ENCODE measurements at places on chromosomes 4 and X.

- no peak for DNase-seq
Measured at GRCh38 chrX:12137951-12138360, 317 bp upstream of the FRMPD4 start.

DNA sequence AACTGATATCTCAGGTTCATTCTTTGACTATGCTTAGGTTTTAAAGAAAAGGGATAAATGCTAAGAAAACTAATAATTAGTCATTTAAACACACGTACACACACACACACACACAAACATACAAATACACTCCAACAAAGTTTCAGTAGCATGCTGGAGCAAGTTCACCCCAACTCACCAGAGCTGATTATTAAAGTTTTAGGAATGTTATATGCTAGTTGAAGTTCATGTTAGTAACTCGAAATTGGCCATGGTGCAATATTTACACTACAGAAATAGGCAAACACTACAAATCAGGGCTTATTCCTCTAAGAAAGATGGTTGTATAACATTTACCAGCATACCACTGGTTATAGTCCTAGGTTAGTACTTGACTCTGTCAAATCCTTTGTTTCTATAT lies 384.0 kb upstream of the DIPK2B start:
- DNase-seq = no peak

DNA sequence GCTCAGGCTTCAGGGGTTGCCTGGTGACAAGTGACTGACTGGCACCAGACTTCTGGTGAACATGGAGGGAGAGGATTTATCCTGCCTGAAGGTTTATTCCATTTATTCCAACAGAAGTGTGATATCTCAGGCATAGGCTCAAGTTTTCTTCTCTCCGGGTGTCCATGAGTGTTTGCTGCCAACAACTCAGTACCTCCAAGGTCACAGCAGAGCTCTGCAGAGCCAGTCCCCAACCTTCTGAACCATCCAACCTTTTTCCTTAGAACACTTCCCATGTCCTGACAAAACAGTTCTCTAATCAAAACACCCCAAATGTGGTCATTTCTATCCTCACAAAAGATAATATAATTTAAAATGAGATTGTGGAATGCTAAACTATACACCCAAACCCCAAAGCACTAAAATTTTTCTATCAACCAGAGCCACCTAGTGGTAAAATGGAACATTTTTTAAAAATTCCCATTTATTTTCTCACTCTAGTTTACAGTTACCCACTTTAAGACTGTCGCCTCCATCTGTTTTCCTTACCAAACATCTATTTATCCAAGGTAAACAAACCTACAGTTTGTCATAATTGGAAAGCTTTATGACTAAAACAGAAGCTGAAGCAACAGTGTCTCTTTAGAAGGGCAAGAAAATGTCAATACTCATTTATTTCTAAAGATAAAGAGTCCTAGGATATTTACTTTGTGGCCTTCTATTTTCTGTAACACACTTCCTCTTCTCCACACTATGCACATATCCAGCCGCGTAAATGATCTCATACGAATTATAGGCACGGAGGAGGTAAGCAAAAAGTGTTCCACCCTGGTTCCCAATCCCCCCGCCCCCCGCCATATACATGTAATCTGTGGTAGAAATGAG lies 39.5 kb downstream of the TMEM154 start:
- DNase-seq = peak; percentile 48

- peak; percentile 74 for DNase-seq
Measured at GRCh38 chr4:16226816-16227461, 668 bp upstream of the TAPT1 start.

- no peak for DNase-seq
Measured at GRCh38 chr4:164730705-164731393, 23.1 kb upstream of the SMIM31 start.

DNA sequence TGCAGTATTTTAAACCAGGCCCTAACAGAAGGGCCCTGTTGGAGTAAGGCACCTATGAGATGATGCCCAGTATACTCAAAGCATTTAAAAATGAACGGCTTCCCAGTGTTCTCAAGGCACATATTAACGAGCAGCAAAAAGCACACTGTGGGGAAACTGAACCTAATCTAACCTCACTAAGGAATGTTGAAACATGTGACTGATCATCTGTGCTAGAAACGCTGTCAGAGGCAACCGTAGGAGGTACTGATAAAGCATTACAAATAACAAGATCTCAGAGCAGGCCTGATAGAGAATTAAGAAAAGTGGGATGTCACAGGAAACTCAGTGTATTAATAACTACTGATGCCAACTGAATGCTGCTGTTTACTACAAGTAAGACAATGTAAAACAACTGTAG lies 24.0 kb downstream of the ASB9 start:
- DNase-seq = no peak

DNA sequence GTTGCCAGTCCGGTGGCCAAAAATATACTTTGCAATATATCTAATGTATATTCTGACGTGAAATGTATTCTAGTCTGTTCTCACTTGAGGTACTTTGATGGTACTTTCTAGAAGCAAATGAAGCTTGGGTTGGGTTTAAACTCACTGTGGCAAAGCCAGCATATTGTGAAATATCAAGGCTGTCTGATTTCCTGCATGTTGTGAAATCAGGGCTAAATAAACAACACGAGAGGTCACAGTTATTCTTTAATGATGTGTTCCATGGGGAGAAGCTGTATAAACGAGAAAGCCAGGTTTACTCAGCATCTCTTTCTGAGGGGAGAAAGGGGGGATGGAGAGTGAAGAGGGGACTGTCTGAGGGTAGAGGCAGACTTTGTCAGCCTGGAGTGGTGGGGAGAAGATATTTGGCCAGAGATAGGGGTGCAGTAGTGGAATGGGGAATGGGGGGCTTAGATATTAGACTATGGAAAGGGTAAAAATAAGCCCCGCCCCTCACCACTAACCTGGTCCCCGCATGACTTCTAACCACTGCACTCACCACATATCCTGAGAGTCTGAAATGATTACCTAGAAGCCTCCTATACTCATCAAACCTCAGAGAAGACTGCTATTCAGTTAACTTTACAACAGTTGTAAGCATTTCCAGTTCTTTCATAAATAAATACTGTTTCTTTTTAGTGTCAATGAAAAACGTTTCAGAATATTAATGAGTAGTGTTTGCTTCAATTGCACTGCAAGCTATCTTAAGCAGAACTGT lies 5.9 kb upstream of the SCARB2 start:
- DNase-seq = peak; percentile 57

DNA sequence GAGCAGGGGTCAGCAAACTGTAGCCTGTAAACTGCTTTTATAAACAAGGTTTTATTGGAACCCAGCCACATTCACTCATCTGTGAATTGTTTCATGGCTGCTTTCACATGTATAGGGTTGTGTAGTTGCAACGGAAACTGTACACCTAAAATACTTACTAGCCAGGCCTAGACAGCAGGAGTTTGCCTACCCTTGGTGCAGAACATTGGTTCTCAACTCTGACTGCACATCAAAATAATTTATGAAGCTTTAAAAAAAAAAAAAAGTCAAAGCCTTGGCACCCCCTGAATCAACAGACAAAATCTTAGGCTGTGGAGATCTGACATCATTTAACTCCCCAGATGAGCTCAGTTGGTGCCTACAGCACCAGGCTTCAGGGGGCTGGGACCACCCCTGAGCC lies 27.8 kb downstream of the ADGRA3 start:
- no peak for DNase-seq

GRCh38 chr4:73891739-73892405 lies 22.7 kb downstream of the CXCL1 start:
- DNase-seq = no peak

DNA sequence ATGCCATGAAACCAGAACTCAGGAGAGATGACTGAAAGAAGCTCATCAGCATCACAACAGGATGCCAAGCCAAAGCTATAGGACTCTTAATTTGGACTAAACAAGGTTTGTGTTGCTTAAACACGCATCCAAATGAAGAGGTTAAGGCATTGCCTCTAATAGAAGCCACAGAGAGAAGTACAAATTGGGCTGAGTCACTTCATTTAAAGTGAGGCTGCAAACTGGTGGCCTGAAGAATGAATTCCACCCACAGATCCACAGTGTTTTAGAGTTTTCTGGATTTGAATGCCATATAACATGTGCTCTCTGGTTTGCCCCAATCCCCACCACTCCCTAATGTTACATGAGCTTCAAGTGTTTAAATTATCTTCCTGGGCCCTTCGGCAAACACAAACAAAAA lies 103.5 kb downstream of the FIP1L1 start:
- no peak for DNase-seq

DNA sequence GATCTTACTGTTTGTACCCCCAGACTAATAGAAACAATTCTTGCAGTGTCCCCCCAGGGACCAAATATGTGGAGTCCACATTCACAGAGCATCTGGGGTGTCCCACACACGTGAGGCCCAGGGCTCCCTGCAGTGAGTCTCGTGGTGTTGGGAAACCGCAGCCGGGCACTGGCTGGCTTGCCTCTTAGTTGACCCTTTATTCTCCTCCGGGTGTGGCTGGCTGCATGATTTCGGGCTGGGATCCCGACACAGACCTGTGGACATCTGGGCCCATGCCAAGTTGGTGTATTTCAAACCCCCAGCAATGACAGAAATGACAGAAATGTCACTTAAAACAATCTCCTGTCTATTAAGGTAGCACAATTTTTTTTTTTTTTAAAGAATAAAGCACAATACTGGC lies 15.6 kb upstream of the CLDN24 start:
- DNase-seq = peak; percentile 72

GRCh38 chr4:99710020-99710419 lies 52.4 kb upstream of the C4orf54 start:
- no peak for DNase-seq

GRCh38 chrX:70172221-70172620 lies 5.1 kb upstream of the DGAT2L6 start:
- DNase-seq = no peak

GRCh38 chr4:39668887-39669286 lies 29.0 kb upstream of the UBE2K start:
- no peak for DNase-seq

DNA sequence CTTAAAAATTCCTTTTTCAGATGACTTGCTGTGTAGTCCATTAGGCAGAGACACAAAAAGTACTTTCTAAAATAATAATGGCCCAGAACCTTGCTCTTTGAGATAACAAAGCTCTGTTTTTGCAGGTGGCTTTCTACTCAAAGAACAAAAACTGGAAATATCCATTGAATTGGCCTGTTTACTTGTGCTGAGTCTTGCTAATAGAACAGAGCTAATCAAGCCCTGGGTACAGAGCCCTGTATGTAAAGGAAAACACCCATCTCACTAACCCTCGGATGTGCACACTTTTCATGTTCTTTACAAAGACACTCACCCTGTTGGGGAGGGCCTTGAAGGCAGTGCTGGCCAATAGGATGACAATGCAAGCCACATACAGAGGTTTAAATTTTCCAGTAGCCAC lies 27.0 kb upstream of the LNX1 start:
- DNase-seq = no peak

Data from NB4 (cell line).